NCI-H774 (cell line): ENCODE measurements at places on chromosomes 1 and 21.
A peak's percentile ranks its signal among the peaks of the same experiment; 100 is the strongest.

DNA sequence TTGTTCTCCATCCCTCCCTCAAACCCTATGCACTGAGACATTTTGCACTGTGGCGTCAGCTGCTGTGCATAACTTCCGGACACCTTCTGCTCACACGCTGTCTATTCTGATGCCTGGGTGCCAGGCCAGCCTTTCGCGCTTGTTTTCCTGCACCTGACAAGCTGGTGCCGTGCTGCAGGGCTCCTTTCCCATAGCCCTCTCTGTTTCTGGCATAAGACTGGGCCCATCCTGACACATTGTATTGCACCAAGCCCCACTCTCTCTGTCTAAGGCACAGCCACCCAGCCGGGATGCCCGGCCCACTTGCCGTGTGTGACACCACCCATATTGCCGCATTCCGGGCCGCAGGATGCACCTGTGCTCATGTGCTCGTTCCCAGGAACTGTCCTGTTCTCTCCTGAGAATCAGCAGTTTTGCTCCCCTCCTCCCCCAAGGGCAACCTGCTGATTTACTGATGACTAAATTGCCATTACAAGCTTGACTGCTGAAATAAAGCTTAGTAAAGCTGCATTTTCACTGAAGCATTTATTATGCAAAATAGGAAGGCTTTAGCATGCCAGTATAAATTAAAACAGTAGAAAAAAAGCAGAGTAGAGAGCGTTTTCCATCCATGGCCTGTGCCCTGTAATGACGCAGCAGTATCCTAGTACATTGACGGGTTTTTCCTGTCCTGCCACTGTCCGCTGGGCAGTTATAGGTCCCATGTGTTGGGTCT is 88.0 kb downstream of the CD247 start:
- DNase-seq, result no peak

GRCh38 chr1:13864760-13865159 is 164.8 kb downstream of the PRDM2 start:
- no peak for DNase-seq

DNA sequence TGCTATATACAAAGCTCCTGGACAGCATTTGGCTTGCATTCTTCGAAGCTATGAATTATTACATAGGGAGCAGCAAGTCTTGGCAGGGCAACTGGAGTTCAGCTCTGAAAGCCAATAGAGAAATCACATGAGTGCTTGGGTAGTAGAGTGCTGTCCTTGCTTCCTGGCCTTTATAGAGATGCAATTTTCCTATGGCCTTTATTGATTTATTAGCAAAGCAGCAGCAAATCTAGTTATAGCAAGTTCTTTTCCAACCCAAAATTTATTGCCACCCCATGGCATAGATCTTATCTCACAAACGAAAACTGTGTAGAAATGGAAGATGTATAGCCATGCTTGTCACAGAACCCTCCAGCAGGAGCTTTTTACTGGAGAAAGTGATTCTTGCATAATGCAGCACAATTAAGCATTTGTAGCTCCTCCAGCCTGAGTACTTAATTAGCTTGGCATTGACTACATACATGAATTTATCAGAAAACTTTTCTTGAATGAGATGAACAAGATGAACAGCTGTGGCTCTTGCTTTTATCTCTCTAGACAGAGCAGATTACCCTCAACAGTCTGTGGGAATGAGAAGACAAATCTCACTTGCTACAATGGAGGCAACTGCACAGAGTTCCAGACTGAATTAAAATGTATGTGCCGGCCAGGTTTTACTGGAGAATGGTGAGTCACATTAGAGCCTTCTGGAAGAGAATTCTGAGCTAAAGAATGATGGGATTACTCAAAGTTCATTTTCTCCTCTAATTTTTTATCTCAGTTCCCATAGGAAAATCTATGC is 170.1 kb downstream of the CRB1 start:
- DNase-seq, result no peak

- no peak for DNase-seq
These were observed 18.1 kb downstream of the RD3 start for GRCh38 chr1:211473823-211474222.

- peak; percentile 64 for DNase-seq
These were observed 65.2 kb upstream of the MARK1 start for GRCh38 chr1:220462752-220463151.

DNA sequence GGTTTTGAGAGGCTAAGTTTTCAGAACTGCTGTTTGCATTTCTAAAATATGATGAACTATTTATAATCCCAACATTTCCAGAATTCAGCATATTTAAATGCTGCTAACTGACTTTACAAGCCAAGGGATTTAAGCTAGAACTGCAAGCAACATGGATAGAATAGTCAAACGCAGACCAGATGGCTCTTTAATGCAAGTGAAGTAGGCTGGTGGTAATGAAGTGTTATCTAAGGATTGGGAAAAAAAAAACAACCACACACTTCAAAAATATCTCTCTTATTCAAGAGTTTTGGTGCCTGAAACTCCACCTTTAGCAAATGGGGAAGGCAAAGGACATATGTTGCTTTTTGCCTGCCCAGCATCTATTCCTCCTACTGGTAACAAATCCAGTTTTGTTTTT is 20.9 kb upstream of the SSX2IP start:
- DNase-seq, result no peak

DNA sequence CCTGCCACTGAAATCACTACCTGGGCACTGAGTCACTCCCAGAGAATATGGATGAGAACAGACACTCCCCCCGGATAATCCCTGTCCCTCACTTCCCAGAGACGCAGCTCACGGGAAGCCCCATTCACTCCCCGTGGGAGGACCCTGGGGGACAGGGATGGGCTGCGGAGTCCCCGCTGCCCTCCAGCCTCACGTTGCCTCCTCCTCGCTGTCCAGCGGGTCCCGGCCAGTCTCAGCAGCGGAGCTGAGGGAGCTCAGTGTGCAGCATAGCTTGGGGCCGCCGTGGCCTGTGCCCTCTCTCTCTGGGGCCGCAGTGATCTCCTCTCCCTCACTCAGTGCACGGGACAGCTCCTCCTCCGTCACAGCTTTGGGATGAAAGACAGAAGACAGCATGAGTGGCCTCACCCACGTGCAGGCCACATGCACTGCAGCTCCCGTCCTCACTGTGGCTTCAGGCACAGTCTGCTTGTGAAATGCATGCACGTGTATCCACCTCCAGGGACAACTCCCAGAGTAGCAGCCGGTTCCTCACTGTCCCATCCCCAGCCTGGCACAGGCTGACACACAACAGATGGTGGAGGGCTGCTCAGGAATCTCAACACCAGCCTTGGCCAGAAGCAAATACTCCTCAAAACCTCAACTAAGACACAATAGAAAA is 7.4 kb downstream of the CFAP410 start:
- no peak for DNase-seq

DNA sequence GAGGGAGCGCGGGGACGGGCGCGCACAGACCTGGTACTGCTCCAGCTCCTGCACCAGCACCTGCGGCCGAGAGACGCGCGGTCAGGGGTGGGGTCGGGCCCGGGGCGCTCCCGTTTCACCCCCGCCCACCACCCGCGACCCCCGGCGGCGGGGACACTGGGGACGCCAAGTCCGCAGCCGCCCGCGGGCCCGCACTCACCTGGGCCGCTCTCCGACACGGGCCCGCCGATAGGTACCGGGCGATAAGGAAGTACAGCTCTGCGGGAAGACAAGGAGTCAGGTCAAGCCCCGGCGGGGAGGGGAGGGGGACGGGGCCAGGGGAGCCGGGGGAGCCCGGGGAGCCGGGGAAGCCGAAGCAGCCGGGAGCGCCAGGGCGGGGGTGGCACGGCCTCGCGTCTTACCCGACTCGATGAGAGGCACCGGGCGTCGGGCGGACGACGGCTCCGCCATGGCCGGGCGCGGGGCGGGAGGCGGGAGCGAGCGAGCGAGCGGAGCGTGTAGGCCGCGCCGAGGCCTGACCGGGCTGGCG is 326 bp downstream of the BRWD1 start:
- no peak for DNase-seq

- DNase-seq, result no peak
These were observed 1.0 kb upstream of the KAZN start for GRCh38 chr1:14597343-14598006.

DNA sequence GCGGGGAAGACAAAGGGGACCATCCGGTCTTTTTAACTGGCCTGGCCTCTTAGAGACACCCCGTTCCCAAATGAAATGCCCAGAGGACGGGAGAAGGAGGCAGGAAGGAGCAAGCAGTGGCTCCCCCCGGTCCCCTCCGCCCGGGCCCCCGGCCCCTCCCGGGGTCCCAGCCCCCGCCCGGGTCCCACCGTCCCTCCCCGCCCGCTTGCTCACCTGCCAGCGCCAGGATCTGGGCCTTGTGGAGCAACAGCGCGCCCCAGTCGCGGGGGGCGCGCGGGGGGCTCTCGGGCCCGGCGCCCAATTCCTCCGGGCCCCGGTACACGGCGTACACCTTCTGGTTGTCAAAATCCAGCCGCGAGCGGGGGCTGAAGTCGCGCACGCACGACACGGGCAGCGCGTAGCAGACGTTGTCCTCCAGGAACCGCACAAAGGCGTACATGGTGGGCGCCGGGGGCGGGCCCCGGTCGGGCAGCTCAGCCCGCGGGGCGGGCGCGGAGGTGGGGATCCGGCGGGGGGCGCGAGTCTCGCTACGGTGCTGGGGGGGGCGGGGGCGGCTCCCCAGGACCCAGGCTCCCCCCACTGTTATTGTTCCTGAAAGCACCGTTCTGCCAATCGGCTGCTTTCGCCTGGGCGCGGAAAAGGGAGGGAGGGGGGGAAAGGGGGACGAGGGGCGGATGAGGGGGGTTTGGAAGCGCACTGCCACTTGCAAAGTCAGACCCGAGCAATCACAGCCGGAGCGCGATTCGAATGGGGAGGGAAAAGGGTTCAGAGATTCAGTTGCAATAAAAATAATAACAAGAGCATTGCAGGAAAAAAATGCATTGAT is at the start of gene BEND5:
Gene BEND5 (minus strand): TSS at position 499 of the 826 bp plus-strand sequence. CDS start 60 bp downstream, at position 439.
- DNase-seq, result peak; percentile 76

- no peak for DNase-seq
These were observed 29.5 kb upstream of the JUN start for GRCh38 chr1:58813361-58813760.

- DNase-seq, result no peak
These were observed 44.1 kb downstream of the PGBD5 start for GRCh38 chr1:230382001-230382491.

GRCh38 chr1:41418857-41419583 is 57.8 kb downstream of the FOXO6 start:
- no peak for DNase-seq

GRCh38 chr1:21574466-21575151 is 65.4 kb downstream of the ALPL start:
- no peak for DNase-seq

GRCh38 chr1:24923485-24924113 is 6.5 kb downstream of the RUNX3 start:
- no peak for DNase-seq

DNA sequence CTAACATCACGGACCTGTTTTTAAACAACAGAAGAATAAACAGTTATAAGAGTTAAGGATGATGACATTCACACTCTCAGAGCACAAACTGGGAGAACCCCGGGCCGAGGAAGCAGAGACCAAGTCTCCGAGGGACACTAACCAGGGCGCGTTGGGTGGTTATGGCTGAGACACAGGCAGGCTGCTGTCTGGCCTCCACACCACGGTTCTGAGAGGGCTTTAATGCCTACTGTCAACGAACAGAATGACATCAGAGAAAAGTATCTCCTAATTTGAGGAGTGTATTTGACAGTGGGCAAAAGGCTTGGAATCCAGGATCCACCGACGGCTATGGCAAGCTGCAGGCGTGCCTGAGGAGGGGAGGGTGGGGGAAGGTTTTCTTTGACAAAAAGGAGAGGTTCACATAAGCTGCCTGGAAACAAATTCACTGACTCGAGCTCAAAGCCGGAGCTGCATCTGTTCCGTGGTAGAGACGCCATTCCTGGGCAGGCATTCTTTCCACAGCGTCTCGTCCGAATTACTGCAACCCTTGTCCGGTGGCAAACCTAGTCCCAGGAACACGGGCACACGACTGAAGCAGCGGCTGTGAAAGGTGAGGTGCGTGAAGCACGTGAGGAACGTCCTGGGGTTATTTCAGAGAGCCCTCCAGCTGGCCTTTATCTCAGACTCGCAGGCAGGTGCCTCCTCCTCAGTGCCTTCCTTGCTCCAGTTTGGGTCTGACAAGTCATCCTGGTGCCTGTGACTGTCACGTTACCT is 9.4 kb downstream of the POFUT2 start:
- no peak for DNase-seq

- DNase-seq, result no peak
These were observed 12.7 kb downstream of the CD34 start for GRCh38 chr1:207898260-207898659.

- no peak for DNase-seq
These were observed 687.7 kb downstream of the MATN1 start for GRCh38 chr1:30035522-30036228.

GRCh38 chr1:1374589-1374928 is 448 bp downstream of the AURKAIP1 start:
- no peak for DNase-seq

- no peak for DNase-seq
These were observed 8.0 kb downstream of the BATF3 start for GRCh38 chr1:212691561-212692071.

- no peak for DNase-seq
These were observed at the start of gene LENEP for GRCh38 chr1:154993572-154994268. LENEP (plus strand) TSS chr1:154993586; CDS start chr1:154993608, 22 bp downstream.

- no peak for DNase-seq
These were observed 30.5 kb downstream of the IFI16 start for GRCh38 chr1:159040206-159040605.

- DNase-seq, result no peak
These were observed 90.8 kb downstream of the DDAH1 start for GRCh38 chr1:85374160-85374559.

- DNase-seq, result no peak
These were observed 18.6 kb downstream of the NDUFS5 start for GRCh38 chr1:39044762-39045161.

GRCh38 chr1:235720544-235720943 is 71.0 kb upstream of the GNG4 start:
- DNase-seq, result no peak
